ENCODE measurements at places on chromosomes 4 and X. TPM values are rescaled to one million over a fixed set of nuclear protein-coding genes. Genes with fewer than 3 reads are reported as not detected.

Gene MAGEB10
- not detected for total RNA-seq

Gene LRIT3
- 0.23 TPM for total RNA-seq

Gene CTSO
- 24.9 TPM for total RNA-seq

Gene GPRIN3
- total RNA-seq = 15.2 TPM

Gene TECRL
- not detected for total RNA-seq

Gene CPLX1
- total RNA-seq = 3.3 TPM

Gene CD40LG
- 2.1 TPM for total RNA-seq

Gene ADH1B
- 144 TPM for total RNA-seq

Gene GSX2
- not detected for total RNA-seq

Gene ODAM
- total RNA-seq = not detected

Gene CHRNA9
- not detected for total RNA-seq

Gene C4orf36
- total RNA-seq = 0.89 TPM

Gene SPACA5
- not detected for total RNA-seq

Gene RNF113A
- total RNA-seq = 14.0 TPM

Gene ITM2A
- total RNA-seq = 28.1 TPM

Gene CRLF2
- 2.3 TPM for total RNA-seq

Gene GASK1B
- 27.0 TPM for total RNA-seq

Gene YY2
- total RNA-seq = 1.9 TPM

Gene GABRE
- 85.0 TPM for total RNA-seq

Gene HAND2
- 104 TPM for total RNA-seq

Gene CT45A3
- not detected for total RNA-seq

Gene CSAG2
- not detected for total RNA-seq

Gene ODAPH
- not detected for total RNA-seq

Gene NEUROG2
- total RNA-seq = not detected

Gene LARP7
- 34.9 TPM for total RNA-seq

Gene PNCK
- total RNA-seq = 28.3 TPM

Gene HSFX4
- not detected for total RNA-seq

Gene PDCL2
- total RNA-seq = not detected

Gene MAOB
- 40.9 TPM for total RNA-seq

Gene KCTD8
- 0.86 TPM for total RNA-seq

Gene BMP3
- total RNA-seq = 0.32 TPM

Gene SH2D1A
- 1.0 TPM for total RNA-seq

Gene UCHL1
- total RNA-seq = 12.8 TPM

Gene CCDC110
- 0.78 TPM for total RNA-seq

All from mucosa of gallbladder (tissue), 1 donor.